Activated naive CD4-positive, alpha-beta T cell (primary cell): ENCODE measurements at places on chromosomes 1 and 21.

DNA sequence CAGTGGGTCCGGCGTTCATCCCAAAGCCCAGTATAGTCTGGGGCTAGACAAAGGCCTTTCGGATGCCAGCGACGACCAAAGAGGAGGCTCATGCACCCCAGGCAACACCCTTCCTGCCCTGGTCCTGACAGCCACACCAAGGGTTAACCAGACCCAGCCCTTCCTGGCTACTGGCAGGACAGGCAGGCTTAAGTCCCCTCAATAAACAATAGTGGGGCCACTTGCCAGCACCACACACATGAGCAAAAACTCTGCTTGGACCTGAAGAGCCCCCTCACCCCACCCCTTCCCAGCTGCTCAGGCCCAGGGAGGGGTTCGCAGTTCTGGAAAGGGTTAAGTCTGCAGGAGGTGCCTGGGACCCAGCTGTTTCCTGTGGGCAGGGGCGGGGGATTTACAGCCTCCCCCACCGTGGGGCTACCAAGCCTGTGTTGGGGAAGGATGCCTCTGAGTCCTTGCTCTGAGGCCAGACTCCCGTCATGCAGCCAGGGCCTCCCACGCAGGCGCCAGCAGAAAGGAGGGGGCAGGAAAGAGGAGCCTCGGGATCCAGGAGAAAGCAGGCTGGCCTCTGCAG is 18.2 kb downstream of the PHLDA3 start:
- DNase-seq: no peak

- no peak for DNase-seq
Observed at GRCh38 chr1:94755675-94756074, 64.5 kb upstream of the SLC44A3 start.

DNA sequence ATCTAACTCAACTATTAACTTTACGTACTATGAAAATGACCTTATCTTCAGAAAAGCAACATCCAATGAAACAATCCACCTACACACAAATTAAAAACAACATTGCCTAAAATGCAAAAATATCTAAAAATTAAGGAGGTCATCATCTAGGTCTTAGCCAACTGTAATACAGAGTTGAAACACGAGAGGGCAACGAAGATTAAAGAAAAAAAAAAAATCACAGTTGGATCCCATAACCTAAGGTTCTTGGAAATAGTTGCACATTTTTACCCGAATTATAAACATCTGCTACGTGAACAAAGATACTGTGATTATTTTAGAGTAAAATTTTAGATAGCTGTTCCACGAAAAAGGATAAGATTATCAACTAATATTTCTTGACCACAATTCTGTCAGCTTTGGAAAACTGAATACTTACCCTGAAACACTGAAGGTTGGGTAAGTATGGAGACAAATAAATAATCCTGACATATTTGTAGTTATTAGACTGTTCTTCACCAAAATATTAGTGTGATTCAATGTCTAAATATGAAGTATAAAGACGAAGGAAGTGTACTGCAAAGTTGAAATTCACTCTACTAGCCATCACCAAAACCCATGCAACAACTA is 88.0 kb upstream of the AK4 start:
- DNase-seq: no peak

GRCh38 chr21:44766818-44767354 is 34.7 kb downstream of the UBE2G2 start:
- DNase-seq: no peak

DNA sequence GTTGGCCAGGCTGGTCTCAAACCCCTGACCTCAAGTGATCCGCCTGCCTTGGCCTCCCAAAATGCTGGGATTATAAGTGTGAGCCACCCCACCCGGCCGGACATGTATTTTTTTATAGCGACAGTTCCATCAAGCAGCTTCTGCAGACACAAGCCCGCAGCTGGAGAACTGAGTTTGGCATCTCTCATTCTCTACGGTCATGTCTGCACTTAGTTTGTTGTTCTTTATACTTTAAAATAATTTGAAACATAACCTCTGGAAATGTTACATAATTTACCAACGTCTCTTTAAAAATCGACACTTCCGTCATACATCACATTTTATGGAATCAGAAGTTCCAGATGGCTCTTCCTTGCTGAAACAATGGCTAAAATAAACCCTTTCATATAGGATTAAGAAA is 183.6 kb downstream of the DYRK1A start:
- no peak for DNase-seq

GRCh38 chr21:38734646-38735365 is 70.9 kb upstream of the ETS2 start:
- no peak for DNase-seq

DNA sequence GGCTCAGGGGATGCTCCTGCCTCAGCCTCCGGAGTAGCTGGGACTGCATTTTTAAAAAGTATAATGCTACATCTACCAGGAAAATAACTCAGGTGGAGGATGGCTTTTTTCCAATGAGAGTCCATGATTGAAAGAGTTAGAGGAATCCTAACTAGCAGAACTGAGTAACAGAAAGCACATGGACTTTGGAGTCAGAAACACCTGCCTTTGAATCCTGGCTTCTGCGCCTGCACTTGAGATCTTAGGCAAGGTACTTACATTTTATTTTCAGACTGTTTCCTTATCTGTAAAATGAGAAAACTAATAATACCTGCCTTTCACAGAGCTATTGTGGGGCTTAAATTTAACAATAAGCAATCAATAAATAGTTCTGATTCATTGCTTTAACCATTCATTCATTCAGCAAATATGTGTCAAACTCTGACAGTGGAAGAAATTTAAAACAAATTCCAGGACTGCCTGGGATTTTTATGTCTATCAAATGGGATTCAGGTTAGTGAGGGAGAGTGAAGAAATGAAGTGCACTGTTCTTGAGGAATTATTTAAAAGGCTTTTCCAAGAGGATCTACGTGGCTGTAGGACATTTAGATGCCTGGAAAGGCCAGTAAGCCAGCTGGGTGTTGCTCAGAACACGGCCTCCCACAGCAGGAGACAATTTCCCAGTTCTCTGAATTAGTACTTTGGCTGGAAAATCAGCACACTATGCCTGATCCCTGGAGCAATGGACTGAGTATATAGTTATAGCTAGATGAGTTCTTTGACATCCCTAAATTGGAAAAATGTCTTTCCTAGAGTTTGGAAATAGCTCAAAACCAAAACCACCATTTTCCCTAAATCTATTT is 12.8 kb upstream of the LBR start:
- no peak for DNase-seq

- no peak for DNase-seq
Observed at GRCh38 chr1:245361065-245361464, 206.3 kb downstream of the KIF26B start.

DNA sequence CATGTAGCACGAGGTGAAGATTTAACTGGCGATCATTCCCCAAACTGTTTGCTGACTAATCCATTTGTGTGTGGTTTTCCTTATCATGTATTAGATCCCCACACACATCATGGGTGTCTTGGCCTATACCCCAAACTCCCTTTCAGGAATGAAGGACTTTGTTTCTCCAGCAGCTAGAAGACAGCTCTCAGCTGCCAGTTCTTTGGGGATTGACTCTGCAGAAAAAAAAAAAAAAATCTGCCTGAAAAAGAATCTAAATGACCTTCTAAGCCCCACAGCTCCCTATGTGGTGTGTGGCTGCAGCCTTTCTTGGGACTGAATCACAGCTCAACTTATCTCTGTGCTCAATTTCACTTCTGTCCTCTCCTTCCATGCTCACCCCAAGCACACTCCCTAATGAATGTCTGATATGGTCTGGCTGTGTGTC is 256.3 kb upstream of the DUSP10 start:
- DNase-seq: no peak

DNA sequence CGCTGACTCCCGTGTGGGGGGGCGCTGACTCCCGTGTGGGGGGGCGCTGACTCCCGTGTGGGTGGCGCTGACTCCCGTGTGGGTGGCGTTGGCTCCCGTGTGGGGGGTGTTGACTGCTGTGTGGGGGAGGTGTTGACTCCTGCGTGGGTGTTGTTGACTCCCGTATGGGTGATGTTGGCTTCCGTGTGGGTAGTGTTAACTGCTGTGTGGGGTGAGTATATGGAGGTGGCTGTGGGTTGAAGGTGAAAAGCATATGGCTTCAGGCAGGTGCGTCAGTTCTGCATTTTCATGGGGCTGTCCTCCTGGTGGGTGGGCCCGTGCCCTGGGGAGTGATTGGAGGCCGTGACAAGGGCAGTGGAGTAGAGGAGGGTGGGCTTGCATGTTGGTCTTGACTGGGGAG is 7.9 kb downstream of the PLCH2 start:
- no peak for DNase-seq

GRCh38 chr1:169873582-169874199 is 20.0 kb downstream of the SCYL3 start:
- no peak for DNase-seq

GRCh38 chr1:4422504-4423289 is 231.7 kb upstream of the AJAP1 start:
- DNase-seq: no peak

DNA sequence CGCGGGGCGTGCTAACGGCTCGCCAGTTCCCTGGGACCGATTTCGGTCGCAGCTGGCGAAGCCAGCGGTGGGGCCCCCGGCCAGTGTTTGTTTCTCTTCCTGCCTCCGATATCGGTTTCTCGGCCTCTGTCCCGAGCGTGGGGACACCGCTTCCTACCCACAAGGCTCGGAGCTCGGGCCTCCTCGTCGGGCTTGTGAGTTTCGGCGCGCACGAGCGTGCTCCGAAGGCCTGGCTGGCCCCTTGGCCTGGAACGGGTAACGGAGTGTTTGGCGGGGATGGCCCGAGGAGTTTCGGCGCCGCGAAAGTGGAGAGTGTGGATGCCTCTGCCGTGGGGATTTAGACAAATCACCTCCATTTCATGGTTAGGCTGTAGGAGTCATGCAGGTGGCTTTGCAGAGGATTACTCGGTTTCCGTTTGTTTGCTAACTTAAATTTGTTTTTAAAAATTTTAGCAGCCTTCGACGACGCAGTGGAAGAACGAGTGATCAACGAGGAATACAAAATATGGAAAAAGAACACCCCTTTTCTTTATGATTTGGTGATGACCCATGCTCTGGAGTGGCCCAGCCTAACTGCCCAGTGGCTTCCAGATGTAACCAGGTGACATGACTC is 559 bp downstream of the RBBP4 start:
- DNase-seq: no peak

GRCh38 chr1:12596007-12596821 is 21.8 kb downstream of the DHRS3 start:
- no peak for DNase-seq

DNA sequence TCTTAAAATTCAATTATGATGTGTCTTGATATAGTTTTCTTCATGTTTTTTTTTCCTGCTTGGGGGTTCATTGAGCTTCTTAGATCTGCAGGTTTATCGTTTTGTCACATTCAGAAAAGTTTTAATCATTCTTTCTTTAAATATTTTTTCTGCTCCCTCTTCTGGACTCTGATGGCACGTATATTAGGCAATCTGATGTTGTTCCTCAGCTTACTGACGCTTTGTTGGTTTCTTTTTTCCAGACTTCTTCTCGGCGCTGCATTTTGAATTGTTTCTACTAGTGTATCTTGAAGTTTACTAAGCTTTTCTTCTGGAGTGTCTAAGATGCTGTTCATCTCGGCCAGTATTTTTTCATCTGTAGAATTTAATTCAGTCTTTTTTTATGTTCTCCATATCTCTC is 44.8 kb upstream of the FMOD start:
- no peak for DNase-seq

DNA sequence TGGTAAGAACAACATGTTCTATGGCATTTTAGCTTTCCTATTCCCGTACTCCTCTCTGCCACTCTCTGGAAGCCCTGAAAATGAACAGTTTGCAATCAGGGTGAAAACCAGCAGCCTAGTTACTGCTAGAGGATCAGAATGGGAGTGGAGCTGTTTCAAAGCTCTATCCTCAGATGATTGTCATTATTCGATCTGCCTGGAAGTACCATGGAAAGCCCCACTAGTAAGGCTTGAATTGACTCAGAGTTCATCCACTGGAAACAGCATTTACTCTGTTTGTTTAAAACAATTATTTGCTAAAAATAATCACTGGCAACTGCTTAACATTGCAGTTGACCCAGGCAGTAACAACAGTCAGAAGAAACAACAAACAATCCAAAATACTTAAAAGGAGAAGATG is 91.2 kb downstream of the USH2A start:
- no peak for DNase-seq

DNA sequence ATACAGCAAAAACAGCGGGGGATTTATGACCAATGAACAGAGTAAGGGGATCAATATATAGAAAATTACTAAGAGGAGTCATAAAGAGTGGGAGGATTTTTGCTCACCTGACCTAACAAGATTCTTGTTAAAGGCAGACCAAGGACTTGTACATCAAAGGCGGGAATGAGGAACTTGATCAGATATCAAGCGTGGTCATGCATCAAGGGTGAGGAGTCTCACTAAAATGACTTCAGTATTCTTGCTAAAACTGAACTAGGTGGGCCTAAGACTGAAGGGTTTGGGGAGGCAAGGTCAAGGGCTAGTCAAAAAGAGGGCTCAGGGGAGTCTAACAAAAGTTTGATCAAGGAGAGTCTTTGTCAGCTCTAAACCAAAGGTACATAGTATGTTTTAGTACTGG is 2.1 kb downstream of the MOV10 start:
- no peak for DNase-seq

- DNase-seq: no peak
Observed at GRCh38 chr1:206066479-206067171, 13.7 kb downstream of the RHEX start.

DNA sequence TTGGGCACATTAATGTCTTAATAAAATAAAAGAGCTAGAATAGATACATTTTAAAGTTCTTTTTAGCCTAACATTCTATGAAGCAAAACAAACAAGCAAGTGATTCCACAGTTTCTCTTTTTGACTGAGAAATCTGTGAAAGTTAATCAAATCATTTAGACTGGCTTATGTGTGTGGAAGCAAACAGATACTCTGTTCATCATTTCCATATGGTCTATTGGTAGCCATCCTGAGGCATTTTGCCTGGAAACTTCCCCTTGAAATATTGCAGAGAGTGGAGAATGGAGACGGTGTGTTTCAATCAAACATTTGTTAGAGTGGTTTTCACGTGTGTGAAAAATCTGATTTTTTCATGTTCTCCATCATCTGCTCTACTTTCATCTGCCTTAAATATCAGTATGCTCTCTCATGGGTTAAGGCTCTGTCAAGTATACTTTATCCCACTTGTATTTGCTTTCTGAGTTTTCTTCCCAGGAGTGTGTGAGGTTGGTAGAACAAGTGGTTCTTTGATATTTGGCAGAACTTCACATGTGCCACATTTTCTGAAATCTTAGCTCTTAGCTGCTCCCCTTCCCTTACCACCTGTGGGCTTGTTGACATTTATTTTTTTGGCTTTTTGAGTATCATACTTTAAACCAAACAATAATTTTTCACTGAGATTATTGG is 139.1 kb upstream of the PTGFR start:
- no peak for DNase-seq

DNA sequence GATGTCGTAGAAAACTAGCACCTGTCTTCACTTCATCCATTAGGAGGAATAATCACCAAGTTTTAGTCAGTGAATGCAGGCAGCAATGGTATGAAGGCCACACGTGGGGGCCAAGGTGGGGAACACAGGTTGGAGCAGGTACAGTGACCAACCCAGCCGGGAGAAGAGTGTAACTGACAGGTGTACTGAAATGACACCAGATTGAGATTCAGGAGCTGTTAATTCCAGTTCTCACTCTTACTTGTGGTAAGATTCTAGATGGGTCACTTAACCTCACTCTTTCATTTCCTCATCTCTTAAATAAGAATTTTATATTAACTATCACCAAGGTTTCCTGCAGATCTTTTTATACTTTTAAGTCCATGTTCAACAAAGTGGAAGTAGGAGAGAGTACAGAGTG is 206.2 kb upstream of the PTBP2 start:
- no peak for DNase-seq

- no peak for DNase-seq
Observed at GRCh38 chr1:161179698-161180097, 2.4 kb upstream of the B4GALT3 start.
